ENCODE measurements at places on chromosomes 2 and 18. TPM values are rescaled to one million over a fixed set of nuclear protein-coding genes. Genes with fewer than 3 reads are reported as not detected.

DNA sequence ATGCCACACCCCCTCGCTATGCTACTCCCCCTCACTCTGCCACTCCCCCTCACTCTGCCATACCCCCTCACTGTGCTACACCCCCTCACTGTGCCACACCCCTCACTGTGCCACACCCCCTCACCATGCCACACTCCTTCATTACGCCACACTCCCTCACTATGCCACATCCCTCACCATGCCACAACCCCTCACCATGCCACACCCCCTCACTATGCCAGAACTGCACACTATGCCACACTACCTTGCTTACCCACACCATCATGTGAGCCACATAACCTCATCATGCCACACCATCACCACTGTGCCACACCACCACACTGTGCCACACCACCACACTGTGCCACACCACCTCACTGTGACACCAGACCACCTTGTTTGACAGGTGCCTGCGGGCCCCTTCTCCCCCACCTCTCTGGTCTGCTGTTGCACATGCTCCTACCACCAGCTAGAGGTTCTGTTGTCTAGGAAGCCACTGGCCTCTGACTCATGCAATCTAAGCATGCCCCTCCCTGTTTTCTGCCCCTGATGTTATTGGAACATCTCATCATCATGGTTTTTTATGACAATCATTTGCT, 22.0 kb downstream of the MARCHF4 start:
- no peak for DNase-seq

- DNase-seq = no peak
Observed at GRCh38 chr2:100924520-100925451, 77.3 kb upstream of the RPL31 start.

- DNase-seq = no peak
Observed at GRCh38 chr2:129492548-129492947, 486.9 kb upstream of the RAB6C start.

GRCh38 chr18:5975111-5976002, 80.0 kb upstream of the TMEM200C start:
- no peak for DNase-seq

DNA sequence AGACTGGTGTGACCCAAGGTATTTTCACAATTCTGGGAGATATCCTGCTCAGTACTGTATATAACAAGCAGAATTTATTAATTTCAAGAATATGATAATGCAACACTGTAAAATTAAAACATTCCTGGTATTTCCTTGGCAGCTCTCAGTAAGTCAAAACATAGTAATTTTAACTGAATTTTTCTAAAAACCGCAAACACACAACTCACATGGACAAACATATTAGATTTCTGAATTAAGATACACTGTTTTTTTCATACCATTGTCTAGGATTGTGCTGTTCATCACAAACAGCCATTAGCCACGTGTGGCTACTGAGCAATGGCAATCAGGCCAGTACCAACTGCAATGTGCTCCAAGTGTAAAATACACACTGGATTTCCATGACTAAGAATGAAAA, 29.6 kb downstream of the LPIN2 start:
- no peak for DNase-seq

DNA sequence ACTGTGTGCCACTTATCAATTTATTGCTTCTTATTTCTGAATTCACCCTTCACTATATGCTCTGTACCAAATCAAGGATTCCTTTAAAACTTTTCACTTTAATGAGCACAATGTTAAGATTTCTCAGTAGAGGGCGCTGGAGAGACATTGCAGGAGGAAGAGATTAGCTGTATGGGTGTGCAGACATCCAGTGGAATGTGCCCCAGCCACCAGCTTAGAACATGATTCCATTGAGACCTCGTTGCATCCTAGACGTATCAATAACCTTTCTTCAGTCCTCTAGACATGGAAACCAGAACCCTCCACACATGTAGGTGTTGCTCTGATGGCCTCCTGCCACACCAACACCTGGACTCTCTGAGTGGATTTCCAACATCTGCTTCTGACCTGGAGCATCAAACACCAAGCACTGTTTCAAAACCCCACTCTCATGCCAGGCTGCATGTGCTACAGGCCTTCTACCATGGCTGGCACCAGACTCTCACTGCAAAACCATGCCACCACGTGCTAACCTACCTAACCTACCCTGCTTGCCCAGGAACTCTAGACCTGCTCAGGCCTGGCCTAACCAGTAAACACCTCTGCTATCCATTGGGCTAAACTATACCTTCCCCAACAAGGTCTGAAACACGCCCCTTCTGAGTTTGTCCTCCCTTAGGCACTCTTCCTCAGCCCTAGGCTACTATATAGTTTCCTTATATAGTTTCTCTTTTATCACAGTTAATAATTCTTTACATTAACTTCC, 633.2 kb upstream of the PKDCC start:
- DNase-seq = no peak

GRCh38 chr2:235951982-235952381, 216.2 kb downstream of the GBX2 start:
- no peak for DNase-seq

DNA sequence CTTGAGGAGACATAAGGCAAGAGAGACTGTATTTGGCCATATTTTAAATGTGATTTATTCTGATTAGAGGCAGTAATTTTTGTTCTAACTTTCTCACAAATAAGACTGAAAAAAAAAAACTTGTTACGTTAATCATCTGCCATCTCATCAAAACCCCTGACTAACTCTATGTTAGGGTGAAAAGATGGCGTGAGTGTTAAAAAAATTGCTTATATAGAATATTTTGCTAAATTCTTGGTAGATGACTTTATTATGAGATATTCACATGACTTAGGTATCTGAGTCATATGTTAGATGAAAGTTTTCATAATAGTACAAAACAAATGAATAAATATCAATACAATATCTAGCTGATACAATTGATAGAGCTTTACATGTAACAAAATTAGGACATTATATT, 1508.7 kb upstream of the TMEFF2 start:
- no peak for DNase-seq

DNA sequence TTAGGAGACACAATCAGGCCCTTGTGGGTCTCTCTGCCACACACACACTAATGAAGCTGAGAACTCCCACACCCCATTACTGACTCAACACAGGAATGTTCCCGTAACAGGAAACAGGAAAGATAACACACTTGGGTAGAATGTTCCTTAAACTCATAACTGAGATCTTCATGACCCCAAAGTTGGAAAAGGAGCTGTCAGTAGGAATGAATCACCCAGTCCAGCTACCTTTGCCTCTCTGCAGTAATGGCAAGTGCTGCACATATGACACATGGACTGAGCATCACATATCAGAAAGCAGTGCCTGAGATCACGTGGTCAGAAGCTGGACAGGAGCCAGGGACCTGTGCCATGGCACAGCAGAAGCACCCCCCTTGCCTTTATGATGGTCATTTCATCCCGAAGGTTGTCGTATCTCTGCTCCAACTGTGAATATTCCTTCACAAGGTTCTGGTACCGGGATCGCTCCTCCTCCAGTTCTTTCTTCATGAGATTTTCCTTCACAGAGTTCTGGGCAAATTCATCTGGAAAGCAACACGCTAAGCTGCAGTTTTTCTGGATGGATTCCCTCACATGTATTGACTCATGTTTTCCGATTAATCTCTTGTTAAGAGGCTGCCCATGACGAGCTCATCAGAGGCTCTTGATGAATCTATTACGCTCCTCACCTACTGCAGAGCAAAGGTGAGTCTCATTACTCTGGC, 65.4 kb upstream of the ACAA2 start:
- DNase-seq = no peak

GRCh38 chr2:199459286-199460100, 1.8 kb upstream of the SATB2 start:
- peak; percentile 93 for DNase-seq

DNA sequence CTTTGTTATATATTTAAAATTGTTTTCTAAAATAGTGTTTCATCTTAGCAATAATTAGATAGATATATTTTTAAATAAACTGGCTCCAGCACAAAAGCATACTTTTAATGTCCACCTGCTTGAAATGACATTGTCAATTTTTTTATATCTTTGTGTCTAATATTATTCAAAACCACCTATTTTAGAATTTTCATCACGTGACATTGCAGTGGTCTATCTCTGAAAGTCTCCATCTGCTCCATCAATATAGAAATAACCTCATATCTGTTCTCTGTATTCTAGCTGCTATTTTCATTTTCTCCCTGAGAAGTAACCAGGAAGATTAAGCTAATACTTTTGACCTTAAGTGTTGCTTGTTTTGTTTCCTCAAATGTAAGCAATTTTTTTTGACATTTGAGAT, 248.0 kb upstream of the CNTNAP5 start:
- DNase-seq = no peak

The NAT8 gene
- polyA plus RNA-seq = 1.7 TPM

The FSHR gene
- not detected for polyA plus RNA-seq

The SCN7A gene
- polyA plus RNA-seq = 112 TPM

The UPP2 gene
- 0.14 TPM for polyA plus RNA-seq
